ENCODE measurements at places on chromosomes 5 and 9.
A peak's percentile ranks its signal among the peaks of the same experiment; 100 is the strongest.

DNA sequence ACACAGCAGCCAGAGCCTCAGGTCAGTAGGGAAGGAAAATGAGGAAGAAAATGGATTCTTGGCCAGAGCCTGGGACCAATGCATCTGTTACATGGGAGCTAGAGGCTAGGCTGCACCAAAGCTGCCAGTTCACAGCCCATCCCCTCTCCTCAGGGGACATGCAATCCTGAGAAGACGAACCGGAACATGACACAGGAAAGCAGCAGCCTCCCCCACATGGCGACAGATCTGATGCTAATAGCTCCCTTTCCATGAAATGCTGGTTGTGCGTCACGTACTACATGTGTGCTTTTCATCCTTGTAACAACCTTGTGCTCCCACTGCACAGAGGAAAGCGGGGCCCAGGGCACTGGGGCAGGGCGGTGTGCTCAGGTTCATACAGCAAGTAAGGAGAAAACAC lies 67.5 kb downstream of the PRRT1B start:
- no peak for DNase-seq

DNA sequence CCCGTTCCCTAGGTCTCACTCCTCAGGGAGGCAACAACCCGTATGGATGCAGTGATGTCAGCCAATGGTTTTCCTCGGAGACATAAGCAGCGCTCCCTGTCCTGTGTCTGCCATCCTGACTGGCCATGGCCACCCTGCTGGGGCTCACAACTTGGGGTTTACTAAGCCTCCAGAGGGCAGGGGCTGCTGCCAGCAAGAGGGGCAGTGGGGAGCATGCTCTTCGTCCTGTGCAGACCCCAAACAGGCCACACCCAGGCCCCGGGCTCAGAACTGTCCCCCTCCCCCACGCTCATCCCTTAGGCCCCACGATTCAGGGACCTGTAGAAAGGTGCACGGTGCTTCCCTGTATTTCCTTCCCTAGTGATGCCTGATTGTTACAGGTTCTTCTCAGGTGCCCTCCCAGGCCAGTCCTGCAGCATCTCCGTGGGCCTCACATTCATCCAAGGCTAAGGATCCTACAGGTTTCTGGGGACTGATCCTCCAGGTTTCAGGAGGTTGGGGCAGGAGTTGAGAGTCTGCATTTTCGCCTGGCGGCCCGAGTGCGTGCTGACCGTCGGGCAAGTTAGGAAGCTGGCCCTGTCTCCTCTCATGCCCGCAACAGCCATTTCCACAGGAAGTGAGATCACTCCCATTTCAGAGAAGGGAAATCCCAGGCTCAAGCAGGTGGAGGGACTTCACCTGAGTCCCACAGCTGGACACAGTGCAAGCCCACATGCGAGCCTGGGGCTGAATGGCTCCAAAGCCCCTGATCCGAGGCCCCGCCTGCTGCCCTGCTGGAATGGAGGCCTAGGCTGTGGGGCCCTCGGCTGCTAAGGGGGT lies 217.6 kb downstream of the ROR2 start:
- no peak for DNase-seq

DNA sequence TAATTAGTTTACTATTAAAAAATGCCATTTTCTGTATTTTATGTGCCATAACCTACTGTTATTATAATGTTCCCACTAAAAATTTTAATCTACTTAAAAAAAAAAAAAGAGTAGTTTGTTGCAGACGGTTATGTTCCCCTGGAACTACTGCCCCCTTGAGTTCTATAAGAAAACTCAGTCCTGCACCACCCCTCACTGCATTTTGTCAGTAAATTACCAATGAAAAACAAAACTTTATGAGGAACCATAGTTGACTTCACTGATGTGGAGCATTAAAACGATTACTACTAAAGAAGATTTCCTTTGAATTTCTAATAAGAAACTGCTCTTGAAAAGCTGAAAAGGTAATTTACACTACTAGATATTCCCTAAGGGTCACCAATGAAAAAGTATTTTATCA lies 288.7 kb downstream of the FBXL17 start:
- peak; percentile 21 for DNase-seq

GRCh38 chr9:137354153-137354844 lies 52.2 kb upstream of the NRARP start:
- no peak for DNase-seq

GRCh38 chr9:8613346-8613825 lies 813.8 kb upstream of the DMAC1 start:
- DNase-seq, result no peak

DNA sequence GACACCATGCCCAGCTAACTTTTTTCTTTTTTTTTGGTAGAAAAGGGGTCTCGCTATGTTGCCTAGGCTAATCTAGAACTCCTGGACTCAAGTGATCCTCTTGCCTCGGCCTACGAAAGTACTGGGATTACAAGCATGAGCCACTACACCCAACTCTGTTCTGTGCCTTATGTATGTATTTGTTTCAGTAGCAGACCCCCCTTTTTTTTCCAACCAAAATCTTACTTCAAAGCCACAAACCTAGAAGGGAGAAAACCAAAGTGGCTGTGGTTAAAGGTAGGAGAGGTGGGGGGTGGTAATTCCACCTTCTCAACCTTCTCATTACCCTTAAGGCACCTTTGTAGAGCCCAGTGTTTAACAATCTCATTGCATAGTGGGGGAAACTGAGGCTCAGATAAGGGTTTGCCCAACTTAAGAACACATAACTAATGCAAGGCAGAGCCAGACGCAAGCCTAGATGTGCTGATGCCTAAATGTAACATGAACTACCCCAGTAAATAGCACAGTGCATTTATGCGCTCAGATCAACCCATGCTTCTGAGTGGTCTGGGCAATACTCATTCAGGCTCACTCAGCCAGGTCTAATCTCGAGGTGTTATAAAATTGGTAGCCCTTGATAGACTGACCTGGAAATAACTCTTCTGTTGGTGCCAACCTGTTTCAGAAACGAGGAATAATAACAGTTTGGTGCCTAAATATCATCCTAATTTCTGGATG lies 33.0 kb downstream of the ITK start:
- no peak for DNase-seq

- DNase-seq, result peak; percentile 15
Observed at GRCh38 chr9:133199648-133200321, 9.3 kb downstream of the OBP2B start.

DNA sequence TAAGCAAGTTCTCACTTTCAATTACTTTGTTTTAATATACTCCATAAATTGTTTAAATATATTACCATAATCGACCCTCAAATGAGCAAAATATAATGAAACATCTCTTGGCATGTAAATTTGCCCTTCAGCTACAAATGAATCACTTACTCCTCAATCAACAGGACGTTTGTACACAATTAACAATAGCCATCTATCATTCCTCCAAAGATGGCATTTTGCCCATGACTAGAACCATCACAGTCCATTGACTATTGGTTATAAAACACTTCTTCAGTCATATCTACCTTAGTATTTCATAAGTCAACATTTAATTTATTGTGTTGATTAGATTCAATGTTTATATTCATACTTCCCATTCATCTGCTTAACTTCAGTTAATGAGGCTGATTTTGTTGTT lies 127.2 kb downstream of the CTNND2 start:
- no peak for DNase-seq

DNA sequence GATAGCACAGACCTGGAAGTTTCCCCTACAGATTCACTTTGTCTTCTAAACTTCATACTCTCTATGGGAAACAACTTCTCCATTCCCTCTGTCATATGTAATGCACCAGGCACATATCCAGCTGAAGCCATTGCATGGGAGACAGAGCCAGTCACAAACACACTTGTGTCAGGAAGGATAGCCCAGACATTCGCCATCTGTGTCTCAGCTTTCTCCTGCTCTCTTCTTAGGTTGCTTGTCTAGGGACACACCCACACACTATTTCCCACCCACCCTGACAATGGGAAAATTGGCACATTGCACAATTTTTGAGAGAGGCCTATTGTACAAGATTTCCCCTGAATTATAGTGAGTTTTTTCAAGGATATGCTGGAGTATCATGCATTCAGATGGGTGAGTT lies 158.4 kb upstream of the MPDZ start:
- no peak for DNase-seq

DNA sequence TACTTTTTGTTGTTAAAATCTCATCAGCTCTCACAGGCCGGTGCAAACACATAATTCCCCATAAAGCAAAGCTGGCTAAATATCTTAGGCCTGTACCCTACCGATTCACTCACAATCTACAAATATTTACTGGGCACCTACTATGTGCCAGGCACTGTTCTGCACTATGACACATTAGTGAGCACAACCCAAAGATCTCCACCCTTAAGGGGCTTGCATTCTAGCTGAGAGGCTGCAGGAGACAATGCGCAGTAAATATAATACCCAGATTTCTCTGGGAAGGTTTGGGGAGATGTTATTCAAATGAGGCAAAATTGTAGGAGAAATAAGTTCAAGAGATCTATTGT lies 53.7 kb downstream of the FNBP1 start:
- DNase-seq, result no peak

GRCh38 chr9:133702798-133703590 lies 35.2 kb downstream of the SARDH start:
- no peak for DNase-seq

DNA sequence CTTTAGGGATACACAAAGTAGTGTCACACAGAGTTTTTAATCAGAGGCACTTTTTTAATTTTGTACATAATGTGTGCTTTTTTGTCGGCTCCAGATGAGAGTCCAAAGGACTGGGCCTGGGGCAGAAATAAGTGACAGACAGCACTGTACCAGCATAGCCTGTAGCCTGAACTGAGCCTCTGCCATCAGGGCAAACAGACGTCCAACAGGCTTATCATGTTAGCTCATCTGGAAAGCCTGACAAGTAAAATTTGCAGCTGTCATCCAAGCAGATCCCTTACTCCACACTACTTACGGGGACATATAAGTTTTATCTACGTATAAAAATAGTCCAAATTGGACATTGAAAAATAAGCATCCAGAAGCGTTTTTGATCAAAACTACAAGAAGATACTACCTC lies 233.1 kb upstream of the GAS1 start:
- no peak for DNase-seq

- no peak for DNase-seq
Observed at GRCh38 chr5:38379350-38379937, 121.1 kb downstream of the EGFLAM start.

GRCh38 chr9:86481466-86481865 lies 127.3 kb upstream of the TUT7 start:
- DNase-seq, result no peak

DNA sequence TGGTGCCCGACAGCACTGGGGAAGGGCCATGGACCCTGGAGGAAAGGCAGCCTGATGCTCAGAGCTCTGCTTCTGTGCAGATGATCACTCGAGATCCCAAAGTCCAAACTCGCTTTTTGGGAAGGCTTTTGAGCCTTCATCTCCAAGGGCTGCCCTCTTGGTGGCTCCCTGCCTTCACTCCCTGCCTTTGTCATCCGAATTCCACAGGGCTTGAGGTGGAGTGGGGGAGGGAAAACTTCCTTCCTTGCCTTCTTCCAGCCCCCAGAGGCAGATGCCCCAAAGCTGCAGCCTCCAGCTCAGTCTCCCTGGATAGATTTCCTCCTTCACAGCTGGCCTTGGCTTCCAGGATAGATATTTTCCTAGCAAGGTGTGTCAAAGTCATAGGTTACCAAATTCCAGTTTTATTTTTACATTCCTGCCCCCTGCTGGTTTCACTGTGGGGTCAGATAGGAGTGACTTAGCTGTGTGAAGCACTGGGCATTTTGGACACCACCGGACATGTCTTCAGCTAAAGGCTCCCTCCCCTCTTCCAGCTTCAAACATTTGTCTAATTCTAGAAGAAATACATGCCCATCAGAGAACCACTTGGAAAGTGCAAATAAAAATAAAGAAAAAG lies 268.2 kb downstream of the HSPA4 start:
- DNase-seq, result no peak

DNA sequence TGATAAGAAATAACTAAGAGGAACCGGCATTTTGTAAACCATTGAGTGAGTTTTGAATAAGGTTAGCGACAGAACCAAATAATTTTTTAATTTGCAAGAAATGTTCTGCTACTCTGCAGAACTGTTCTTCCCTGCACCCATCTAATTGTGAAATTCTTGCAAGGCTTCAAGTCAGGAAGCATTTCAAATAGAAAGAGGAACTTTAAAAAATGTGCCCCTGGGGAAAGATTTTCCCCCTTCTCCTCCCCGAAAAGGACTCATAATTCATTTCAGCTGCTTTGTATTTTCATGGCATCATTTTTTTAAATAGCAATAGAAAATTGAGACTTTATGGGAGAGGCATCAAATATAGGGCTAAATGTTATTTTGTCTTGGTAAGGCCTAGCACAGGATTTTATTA lies 180.9 kb upstream of the ANKRD55 start:
- peak; percentile 46 for DNase-seq
